ENCODE measurements at places on chromosomes 11 and 22.

DNA sequence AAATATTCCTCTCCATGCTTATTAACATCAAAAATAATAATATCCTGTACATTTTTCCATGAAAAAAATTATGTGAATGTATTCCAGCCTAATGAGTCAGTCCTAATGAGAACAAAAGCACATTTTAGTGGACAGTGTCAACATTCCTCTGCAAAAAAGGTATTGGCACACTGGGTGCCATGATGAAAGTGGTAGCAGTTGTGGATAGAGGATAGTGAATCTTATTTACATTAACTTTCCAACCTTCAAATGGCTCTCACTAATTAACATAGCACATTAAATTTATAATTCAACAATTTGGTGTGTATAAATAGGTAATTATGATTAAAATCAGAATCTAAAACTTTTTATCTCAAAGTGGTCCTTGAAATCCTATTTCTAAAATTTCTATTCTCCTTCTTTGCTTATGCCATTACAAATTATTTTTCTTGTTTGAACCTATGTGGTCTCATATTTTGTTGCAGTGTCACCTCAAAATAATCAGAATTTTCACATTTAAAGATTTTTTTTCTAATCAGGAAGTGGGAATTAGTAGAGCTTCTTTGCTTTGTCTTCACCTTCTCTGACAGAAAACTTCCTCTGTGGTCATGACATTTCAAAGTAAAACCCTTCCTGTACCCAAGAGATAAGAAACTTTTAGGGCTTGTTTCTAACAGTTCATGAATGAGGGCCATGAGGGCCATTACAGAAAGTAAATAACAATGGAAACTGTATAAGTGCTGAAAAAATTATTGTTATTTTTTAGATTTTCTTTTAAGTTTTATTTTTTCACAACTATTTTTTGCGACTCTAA, 18.7 kb downstream of the SOX6 start:
- H3K4me3 ChIP-seq: no peak overlapping the region
- DNase-seq: no peak
- H3K27me3 ChIP-seq: no peaks in the 10 kb centered on the region
- H3K27ac ChIP-seq: no peak overlapping the region
- H3K4me1 ChIP-seq: no peaks in the 10 kb centered on the region

GRCh38 chr11:113632981-113633380, 73.1 kb downstream of the TMPRSS5 start:
- H3K4me1 ChIP-seq: no peaks in the 10 kb centered on the region
- no peak overlapping the region for H3K27ac ChIP-seq
- DNase-seq: no peak
- H3K27me3 ChIP-seq: peaks cover 51% of the 10 kb centered on the region
- H3K4me3 ChIP-seq: no peak overlapping the region
- peaks cover 2% of the 10 kb centered on the region for H3K36me3 ChIP-seq

DNA sequence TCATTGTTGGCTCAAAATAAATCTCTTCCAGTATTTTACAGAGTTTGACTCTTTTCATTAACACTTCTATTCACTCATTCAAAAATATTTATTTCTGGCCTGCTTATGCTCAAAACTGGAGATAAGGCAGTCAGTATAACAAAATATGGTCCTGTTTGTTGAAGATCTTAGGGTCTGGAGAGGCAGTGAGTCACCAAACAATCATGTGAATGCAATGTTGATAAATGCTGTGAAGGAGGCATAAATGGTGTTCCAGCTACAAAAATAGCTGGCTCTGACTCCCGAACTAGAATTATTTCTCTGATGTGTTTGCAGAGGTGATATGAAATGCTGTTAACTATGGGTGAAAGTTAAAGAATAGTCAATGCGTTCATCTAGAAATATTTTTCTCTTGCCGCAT, 390.6 kb downstream of the AASDHPPT start:
- H3K4me1 ChIP-seq: no peaks in the 10 kb centered on the region
- H3K27me3 ChIP-seq: no peaks in the 10 kb centered on the region
- H3K27ac ChIP-seq: no peak overlapping the region
- no peak for DNase-seq

GRCh38 chr11:20015101-20015500, 145.2 kb downstream of the DBX1 start:
- no peak overlapping the region for H3K4me3 ChIP-seq
- no peaks in the 10 kb centered on the region for H3K36me3 ChIP-seq
- no peak overlapping the region for H3K27ac ChIP-seq

GRCh38 chr11:130322126-130322525, 7.4 kb upstream of the ZBTB44 start:
- no peak overlapping the region for H3K4me3 ChIP-seq
- DNase-seq: no peak
- no peaks in the 10 kb centered on the region for H3K36me3 ChIP-seq

- H3K4me1 ChIP-seq: no peaks in the 10 kb centered on the region
- H3K4me3 ChIP-seq: no peak overlapping the region
- peaks cover 50% of the 10 kb centered on the region for H3K27me3 ChIP-seq
- H3K36me3 ChIP-seq: no peaks in the 10 kb centered on the region
- no peak overlapping the region for H3K27ac ChIP-seq
- DNase-seq: no peak
Observed at GRCh38 chr11:32358729-32359128, 76.6 kb downstream of the WT1 start.

DNA sequence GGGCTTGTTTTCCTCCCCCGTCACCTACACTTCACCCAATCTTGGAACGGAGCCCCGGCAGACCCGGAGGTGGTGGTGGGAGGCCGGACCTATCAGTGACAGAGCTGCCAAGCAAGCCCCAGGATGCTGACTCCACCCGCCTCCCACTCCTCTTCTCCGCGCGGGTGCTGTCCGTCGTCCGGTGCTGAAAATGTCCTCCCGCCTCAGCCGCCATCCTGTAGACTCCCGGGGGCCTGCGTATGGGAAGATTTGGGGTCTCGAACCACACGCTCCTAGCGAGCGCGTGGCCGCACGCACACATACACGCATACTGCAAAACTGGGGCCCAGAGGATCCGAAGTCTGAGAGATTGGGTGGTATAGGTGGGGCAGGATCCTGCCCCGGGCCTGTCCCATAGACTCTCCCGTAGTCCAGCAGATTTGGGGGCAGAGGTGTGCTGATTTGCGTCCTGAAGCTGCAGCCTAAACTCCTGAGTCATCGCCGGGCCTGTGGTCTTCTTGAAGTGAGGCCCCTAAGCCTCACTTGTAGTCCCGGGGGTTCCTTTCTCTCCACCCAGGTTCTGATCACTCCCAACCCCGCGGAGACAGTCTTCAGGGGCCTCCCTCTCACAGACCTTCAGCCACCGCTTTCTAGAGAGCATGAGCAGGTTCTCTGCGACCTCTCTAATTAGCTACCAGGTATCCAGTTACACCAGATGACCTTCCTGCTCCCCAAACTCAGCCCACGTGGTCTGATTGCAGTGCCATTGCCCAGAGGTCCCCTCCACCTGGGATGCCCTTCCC, 796 bp upstream of the YIF1A start:
- no peak for DNase-seq
- peak overlapping the region; percentile 83 for H3K4me3 ChIP-seq
- H3K27me3 ChIP-seq: peaks cover 17% of the 10 kb centered on the region
- H3K36me3 ChIP-seq: peaks cover 8% of the 10 kb centered on the region

GRCh38 chr11:48055292-48056132, 75.2 kb downstream of the PTPRJ start:
- DNase-seq: peak; percentile 41
- peak overlapping the region; percentile 77 for H3K27ac ChIP-seq
- no peaks in the 10 kb centered on the region for H3K27me3 ChIP-seq
- H3K4me3 ChIP-seq: peak overlapping the region; percentile 60

- no peak overlapping the region for H3K27ac ChIP-seq
- DNase-seq: no peak
- no peaks in the 10 kb centered on the region for H3K4me1 ChIP-seq
- H3K36me3 ChIP-seq: no peaks in the 10 kb centered on the region
Observed at GRCh38 chr11:2035382-2035781, 37.7 kb upstream of the H19 start.

- H3K27me3 ChIP-seq: peaks cover 39% of the 10 kb centered on the region
- H3K4me1 ChIP-seq: no peaks in the 10 kb centered on the region
- no peak overlapping the region for H3K27ac ChIP-seq
- H3K36me3 ChIP-seq: no peaks in the 10 kb centered on the region
- no peak for DNase-seq
Observed at GRCh38 chr11:125221461-125221860, 56.9 kb downstream of the PKNOX2 start.

- H3K4me3 ChIP-seq: no peak overlapping the region
- peaks cover 58% of the 10 kb centered on the region for H3K27me3 ChIP-seq
- peaks cover 2% of the 10 kb centered on the region for H3K36me3 ChIP-seq
- no peaks in the 10 kb centered on the region for H3K4me1 ChIP-seq
- DNase-seq: no peak
Observed at GRCh38 chr11:12845163-12845562, 164.0 kb upstream of the RASSF10 start.

DNA sequence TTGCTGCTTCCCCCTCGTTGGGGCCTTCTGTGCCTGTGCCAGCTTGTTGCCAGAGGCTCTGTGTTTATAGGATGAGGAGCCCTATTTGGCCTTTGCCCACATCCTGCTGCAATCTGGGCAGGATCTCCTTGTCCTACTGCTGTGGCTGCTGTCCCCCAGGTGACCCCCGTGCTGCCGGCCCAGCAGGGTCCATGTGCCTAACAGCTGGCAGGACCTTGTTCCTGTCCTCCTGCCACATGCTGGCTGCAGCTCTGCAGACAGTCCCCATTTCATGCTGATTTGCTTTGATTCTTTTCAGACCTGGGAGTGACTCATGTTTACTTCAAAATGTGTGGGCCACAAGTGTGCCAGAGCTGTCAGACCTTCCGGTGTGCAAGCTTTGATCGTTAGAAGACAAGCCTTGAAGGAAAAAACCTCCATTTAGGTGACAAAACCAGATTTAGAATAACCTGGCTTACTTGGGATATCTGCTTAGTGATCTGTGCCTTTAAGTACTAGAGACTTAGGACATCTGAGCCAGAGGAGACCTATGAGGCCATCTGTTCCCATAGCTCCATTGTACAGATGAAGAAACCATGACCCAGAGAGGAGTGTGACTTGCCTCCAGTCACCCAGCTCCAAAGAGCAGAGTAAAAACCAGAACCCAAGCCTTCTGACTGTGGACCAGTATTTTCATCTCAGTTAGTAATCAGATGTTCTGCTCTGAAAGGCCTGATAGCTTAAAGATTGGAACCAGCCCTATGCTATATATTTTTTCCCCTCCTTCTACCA, 11.1 kb downstream of the NAV2 start:
- H3K27ac ChIP-seq: peak overlapping the region; percentile 93
- H3K36me3 ChIP-seq: no peaks in the 10 kb centered on the region
- H3K27me3 ChIP-seq: no peaks in the 10 kb centered on the region

DNA sequence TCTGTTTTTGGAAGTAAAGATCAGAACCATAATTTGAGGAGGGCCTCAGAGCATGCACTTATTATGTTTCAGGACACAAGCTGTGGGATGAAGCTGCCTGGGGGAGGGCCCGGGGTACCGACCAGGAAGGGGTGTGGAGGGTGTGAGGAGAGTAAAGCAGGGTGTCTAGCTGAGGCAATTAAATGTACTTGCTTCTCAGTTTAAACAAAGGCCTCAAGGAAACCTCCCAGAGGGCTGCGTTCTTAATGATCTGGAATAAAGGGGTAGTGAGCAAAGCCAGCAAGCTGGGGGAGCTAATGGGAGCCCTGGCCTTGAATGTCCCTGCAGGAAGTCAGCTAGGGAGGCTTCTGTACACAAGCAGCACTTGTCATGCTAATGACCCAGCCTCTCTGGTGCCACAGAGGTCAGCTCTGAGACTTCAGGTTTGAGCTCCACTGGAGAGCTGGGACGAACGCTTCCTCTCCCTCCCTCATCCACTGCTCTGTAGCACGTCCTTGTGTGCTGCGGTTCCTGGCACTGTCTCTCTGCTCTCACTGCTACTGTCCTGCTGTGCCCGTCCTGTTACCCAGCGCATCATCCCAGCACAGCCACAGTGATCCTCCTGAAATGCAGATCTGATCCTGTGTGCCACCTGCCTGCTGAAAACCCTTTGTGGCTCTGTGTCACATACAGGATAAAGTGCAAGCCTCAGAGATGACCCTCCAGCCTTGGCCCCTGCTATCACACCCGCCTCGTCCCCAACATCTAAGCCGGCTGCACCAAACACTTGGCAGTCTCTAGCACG, 159.7 kb downstream of the DBX1 start:
- no peaks in the 10 kb centered on the region for H3K4me1 ChIP-seq
- no peaks in the 10 kb centered on the region for H3K36me3 ChIP-seq
- no peak overlapping the region for H3K4me3 ChIP-seq
- no peak for DNase-seq
- H3K27me3 ChIP-seq: peaks cover 46% of the 10 kb centered on the region
- H3K27ac ChIP-seq: no peak overlapping the region

DNA sequence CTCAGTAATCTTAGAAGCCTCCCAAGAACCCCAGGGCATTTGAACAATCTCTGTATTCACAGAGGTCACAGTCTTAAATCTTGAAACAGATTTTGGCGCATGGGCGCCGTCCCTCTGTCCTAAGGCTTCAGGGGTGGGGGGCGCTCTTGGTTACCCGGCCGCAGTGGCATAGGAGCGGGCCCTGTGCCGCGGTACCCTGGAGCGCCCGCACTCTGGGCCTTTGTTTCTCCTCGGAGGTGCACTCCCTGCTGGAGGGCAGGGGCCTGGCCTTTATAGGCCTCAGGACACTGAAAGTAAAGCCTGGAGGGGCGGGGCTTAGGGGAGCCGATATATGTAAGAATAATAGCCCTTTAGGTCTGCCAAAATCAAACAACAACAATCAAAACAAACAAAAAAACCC, 197.3 kb upstream of the FOLH1 start:
- no peak overlapping the region for H3K27ac ChIP-seq
- H3K27me3 ChIP-seq: no peaks in the 10 kb centered on the region
- DNase-seq: no peak
- H3K36me3 ChIP-seq: no peaks in the 10 kb centered on the region

DNA sequence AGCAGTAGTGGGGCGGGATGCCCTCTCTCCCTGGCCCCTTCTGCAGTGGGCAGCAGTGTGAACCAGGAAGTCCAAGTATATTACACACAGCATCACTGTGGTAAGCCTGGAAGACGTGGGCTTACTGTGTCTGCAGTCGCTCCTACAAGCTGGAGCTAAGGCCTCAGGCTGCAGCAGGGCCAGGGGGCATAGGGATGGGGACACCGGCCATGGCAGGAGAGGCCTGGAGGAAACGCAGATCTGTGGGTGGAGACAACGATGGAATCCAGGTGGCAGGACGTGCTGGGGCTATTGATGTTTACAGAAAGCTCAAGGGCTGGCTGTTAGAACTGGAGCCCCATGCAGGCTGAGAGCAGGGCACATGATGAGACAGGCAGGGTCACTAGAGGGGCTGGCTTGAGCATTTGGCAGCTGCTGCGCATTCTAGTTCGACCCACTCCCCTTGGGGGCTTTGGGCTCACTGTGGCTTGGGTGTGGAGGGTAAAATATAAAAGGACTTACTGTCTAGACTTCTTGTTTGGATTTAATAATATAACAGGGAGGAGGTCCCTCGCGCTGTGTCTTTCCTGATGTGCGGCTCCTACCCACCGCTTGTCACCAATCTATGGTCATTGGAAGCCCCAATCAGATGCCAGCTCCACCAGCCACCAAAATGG, 539.5 kb downstream of the TBC1D22A start:
- H3K36me3 ChIP-seq: peaks cover under 1% of the 10 kb centered on the region
- no peak overlapping the region for H3K4me3 ChIP-seq
- H3K4me1 ChIP-seq: no peaks in the 10 kb centered on the region
- H3K27ac ChIP-seq: no peak overlapping the region
- peaks cover 8% of the 10 kb centered on the region for H3K27me3 ChIP-seq
